ENCODE measurements at places on chromosomes 12 and 14.

DNA sequence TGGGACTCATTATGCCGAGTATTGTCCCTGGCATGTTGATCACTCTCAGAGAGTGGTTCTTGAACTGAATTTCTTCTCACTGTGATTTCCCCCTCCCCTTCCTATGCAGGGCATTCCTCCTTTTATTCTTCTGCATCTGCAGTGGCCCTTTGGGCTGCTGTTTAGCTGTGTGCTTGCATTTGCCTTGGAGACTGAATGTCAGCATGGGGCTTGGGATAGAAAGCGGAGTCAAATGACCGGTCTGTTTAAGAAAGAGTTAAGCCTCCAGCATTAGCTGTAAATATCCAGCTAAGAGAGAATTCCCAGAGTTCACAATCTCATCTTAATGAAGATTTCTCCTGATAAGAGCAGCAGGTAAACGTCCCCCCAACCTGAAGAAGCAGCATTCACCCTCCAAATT, 65.6 kb upstream of the RMST start:
- DNase-seq, result no peak

GRCh38 chr12:91017043-91017442, 12.3 kb upstream of the EPYC start:
- DNase-seq, result no peak

- no peak for DNase-seq
Measured at GRCh38 chr14:93987376-93987775, 9.7 kb upstream of the CCDC197 start.

DNA sequence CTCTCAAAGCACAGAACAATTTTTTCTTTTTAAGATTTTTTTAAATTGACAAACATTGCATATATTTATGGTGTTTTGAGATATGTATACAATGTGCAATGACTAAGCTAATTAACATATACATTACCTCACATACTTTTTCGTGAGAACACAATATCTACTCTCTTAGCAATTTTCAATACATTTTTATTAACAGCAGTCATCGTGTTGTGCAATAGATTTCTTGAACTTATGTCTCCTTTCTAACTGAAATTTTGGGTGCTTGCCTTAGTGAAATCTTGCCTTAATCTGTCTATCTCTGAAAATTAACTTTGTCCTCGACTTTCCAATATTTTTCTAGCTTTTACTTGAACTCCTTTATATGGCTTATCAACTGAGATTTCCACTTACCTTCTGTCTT, 6.8 kb downstream of the OR10A7 start:
- DNase-seq, result no peak

GRCh38 chr14:102699416-102700110, 77.7 kb upstream of the TRAF3 start:
- no peak for DNase-seq

GRCh38 chr12:115910057-115910456, 367.4 kb downstream of the MED13L start:
- DNase-seq, result no peak

GRCh38 chr14:50784683-50785456, 46.1 kb downstream of the NIN start:
- DNase-seq, result no peak

GRCh38 chr14:51871846-51872245, 11.4 kb downstream of the GNG2 start:
- no peak for DNase-seq
